AG09319 (cell line): ENCODE measurements at places on chromosomes 7 and 10.

- DNase-seq = no peak
Measured at GRCh38 chr7:50376056-50376820, 71.7 kb downstream of the IKZF1 start.

GRCh38 chr7:29310625-29311024 is 116.0 kb downstream of the CHN2 start:
- no peak for DNase-seq

- DNase-seq = no peak
Measured at GRCh38 chr10:116973946-116974455, 31.0 kb downstream of the SHTN1 start.

DNA sequence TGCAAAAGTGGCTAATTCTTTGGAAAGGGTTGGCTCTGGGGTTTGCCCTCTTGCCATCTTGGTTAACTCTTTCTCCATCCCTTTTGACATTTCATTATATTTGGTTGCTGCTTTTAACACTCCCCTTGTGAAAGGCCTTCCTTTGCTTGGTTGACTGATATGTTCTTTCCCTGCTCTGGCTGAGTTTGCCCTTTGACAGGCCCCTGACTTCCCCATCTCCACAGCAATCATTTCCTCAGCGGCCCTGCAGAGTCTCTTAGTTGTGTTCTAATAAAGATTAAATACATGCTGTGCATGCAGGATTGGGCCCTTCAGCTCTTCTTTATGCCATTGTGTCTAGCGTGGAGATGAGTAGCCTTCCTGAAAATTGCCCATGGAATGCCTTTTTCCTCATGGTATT is 84.5 kb upstream of the CSTF2T start:
- DNase-seq = no peak

GRCh38 chr10:9301554-9301953 is 1247.1 kb downstream of the GATA3 start:
- DNase-seq = no peak

GRCh38 chr10:89377705-89378637 is at the start of gene IFIT1B:
IFIT1B (plus strand) TSS chr10:89378056; CDS start chr10:89378136, 80 bp downstream.
- no peak for DNase-seq

GRCh38 chr10:114026189-114027040 is 17.3 kb upstream of the ADRB1 start:
- no peak for DNase-seq

DNA sequence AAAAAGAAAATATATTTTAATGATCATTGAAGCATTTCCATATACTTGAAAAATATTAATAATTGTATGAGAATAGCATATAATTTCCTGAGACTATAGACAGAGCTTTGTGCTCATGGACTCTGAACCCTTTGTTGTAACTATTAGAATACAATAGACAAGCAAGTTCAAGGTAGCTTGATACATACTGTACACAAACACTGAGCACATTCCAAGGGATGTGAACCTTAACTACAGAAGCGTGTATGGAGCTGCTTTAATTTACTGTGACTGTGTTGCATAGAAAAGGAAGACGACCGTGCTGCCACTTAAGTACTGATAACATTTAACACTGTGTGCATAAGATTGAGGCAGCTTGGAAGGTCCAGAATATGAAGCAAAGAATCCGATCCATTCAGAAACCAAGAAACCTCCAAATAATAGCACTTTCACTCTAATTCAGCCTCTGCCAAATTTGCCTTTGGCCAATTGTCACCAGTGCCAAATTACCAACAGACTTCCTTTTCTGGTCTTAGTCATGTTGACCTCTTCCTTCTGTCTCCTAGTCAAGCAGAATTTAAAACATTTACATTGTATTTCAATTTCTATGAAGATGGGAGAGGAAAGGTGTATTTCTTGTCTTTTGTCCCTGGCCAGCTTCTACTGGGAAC is 566.1 kb upstream of the GALNT17 start:
- no peak for DNase-seq

DNA sequence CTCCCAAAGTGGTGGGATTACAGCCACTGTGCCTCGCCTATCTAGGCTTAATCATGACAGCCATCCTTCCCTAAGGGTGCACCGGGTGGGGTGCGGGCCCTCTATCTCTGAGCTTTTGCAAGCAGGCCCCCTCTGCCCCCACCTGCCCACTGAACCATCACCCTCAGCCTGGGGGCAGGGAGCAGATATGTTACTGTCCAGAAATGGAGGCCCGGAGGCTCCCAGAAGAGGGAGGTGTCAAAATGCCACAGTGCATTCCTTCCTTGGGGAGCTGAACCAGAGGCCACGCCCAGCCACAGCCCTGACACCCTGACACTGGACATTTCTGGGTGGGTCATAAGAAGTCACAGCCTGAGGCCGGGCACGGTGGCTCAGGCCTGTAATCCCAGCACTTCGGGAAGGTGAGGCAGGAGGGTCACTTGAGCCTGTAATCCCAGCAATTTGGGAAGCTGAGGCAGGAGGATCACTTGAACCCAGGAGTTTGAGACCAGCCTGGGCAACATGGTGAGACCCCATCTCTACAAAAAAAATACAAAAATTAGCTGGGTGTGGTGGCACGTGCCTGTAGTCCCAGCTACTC is 129.8 kb upstream of the TNRC18 start:
- DNase-seq = no peak

DNA sequence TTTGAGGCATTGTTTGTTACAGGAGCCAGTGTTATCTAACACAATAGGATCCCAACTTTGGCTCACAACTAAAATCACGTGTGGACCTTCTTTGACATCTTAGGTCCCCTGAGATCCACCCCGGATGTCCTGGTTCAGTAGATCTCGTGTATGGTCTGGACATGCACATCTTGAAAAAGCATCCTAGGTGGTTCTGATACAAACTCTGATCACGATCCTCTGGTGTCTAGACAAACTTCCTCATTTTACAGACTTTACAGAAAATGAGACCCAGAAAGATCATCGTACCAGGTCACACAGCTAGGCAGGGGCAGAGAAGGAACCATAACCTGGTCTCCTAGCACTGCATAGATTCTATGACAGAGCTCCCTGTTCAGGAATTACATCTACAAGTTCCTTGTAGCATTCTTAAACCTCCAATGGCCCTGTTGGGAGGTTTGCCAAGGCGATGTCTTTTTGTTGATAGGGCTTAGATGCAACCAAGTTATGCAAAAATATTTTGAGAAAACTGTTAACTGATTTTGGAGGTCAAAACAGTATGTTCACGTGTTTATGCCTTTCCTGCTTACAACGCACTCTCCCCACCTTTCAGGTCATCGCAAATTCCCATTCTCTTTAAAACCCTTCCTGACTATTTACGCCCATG is 30.8 kb upstream of the CHST15 start:
- no peak for DNase-seq

- no peak for DNase-seq
Measured at GRCh38 chr7:151936207-151936606, 20.0 kb upstream of the GALNTL5 start.

- no peak for DNase-seq
Measured at GRCh38 chr7:130942211-130942964, 208.4 kb upstream of the KLF14 start.

- no peak for DNase-seq
Measured at GRCh38 chr7:14639329-14639728, 263.2 kb downstream of the DGKB start.

DNA sequence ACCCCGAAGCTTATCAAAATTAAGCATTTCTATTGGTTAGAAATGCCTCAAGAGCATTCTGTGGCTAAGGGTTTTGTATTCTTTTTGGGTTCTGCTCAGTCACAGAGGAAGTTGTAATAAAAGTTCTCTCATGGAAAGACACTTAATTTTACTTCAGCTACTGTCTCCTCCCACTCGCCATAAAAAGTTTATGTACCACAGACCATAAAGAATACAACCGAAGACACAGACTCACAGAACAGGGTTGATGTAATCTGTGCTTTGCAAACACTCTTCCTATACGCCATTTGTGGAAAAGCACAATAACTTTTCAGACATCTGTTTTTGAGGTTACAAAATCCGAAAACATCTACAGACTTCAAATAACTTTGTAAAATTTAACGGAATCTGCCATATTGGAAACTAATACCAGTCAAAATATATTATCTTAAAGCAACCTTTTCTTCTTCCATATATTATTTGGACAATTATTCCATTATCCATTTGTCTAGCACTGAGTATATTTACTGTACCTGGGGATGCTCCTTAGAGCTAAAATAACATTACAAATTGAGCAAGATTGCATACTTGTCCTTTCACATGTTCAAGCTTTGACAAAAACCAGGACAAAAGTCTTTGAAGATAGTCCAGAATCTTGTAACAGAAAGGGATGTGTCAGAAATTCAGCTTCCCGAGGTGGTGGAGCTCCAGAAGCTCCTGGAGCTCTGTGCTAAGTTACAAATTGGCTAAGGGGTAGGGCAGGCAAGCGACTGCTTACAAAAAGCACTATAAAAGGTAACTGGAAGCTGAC is 219.0 kb upstream of the MEOX2 start:
- no peak for DNase-seq

GRCh38 chr7:136403591-136403990 is 426.4 kb upstream of the MTPN start:
- DNase-seq = no peak

DNA sequence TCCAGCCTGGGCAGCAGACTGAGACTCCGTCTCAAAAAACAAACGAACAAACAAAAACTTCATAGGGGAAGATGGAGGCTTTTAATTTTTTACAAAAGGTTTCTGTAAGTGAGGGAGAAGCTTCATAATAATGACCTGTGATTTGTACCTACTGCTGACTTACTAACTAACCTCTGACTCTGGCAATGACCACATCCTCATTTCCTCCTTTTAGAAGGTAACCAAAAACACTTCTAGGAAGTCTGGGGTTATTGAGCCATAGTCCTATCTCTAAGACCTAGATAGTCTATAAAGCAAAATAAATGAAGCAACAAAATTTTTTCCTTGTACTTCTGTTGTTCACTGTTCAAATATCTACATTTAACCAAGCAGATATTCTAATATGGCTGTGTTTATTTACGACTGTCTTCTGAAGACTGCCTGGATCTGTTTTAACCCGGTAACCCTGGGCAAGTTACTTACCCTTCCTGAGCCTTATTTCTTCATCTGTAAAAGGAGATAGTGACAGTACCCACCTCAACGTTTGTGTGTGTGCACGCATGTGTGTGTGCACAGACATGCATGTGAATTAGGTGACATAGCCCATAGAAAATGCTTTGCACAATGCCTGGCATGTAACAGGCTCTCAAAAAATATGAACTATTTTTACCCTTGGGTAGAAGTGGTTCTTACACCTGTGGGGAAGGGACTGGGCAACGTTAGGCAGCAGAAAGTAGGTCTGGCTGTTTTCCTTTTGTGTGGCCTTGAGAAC is 30.8 kb upstream of the SMNDC1 start:
- DNase-seq = no peak

- DNase-seq = no peak
Measured at GRCh38 chr10:33542752-33543505, 208.5 kb upstream of the NRP1 start.

DNA sequence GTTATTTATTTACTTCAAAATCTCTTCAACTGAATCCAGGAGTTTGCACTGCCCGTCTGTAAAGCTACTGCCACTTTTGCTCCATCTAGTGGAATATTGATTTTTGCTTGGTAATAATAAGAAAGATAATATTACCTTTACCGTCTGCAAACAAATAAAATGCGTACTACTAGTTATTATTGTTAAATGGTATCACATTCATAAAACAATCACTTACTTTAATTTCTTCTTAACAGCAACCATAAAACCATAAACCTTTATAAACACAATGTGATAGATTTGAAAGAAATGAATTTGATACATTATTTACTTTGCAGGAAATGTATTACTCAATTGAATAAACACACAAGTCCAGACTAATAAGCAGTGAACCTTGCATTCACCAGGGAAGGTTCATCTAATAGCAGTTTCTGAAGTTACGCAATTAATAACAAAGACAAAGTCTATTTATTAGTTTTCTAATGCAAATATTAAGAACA is 6.4 kb downstream of the AGMO start:
- no peak for DNase-seq

DNA sequence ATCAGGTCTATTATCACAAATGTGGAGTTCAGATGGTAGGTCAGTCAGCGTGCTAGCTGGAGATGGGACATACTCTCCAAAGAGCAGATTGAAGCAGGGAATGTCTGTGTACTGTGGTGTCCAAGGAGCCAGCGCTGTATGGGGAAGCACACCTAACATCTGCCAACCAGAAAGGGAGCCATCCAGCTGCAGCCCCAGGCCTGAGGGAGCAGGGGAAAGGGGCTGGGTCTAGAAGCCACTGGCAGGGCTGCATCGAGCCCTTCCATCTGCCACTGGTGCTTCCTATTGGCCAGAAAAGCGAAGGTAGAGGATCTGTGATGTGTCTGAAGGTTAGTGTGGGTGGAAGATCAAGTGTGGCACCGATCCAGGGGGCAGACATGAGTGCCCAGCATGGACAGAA is 8.0 kb upstream of the RAMP3 start:
- no peak for DNase-seq

GRCh38 chr10:64316416-64316815 is 795.2 kb downstream of the REEP3 start:
- no peak for DNase-seq

GRCh38 chr7:4832711-4833110 is 29.1 kb downstream of the PAPOLB start:
- DNase-seq = no peak

DNA sequence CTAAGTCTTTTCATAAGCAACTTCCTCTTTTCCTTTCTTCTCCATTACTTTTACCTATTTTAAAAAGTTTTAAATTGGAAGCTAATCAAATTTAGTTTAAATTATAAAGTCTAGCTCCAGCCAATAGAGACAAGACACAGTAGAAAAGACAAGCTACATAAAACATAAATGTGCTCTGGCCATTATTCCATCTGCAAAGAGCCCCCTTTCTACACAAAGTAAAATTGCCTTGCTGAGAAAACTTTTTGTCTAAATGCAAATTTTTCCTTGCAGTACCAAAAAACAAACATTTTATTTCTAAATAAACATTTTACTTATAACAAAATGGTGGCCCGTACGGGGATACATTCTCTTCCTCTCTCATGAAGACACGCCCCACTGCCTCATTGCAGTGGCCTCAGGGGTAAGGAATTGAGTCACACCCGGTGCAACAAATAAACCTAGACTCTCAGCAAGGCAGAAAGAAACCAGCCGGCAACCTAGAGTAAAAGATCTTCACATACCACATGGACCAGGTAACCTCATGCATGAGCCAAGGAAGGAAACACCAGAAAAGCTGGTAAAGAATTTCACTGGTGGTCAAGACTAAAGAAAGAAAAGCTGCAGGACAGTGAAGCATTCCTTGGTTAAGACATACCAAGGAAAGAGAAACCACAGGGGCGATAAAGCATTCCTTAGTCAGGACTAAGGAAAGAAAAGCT is 71.6 kb upstream of the ZNF746 start:
- no peak for DNase-seq

DNA sequence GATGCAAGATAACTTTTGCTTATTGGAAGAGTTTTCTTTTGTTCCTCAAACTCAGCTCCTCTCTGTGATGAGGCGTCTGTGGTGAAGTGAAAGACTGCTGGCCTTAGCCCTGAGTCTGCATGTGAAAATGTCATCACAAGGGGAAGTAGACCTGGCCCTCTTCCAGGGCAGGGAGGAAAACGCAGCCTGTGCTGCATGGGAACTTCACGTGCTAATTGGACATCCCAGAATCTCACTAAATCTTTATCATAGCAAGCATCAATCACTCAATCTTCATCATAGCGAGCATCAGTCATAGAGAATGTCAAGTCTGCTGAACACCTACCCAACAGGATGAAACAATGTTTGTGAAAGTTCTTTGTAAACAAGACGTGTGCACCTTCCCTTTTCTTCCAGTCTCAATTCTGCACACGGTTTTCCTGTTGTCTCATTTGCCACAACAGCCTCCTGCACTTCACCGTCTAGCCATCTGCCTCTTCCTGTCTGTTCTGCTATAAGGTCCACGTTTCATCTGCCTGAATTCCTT is 314.6 kb downstream of the FRMD4A start:
- DNase-seq = no peak
